Right kidney (tissue), 9 donors: ENCODE measurements at places on chromosomes 6 and 20.

GRCh38 chr6:164507206-164507940, 802.0 kb downstream of the C6orf118 start:
- peak; percentile 41 for DNase-seq

- no peak for DNase-seq
Measured at GRCh38 chr6:49805246-49805645, 18.2 kb upstream of the PGK2 start.

GRCh38 chr6:27771235-27771634, 141.0 kb downstream of the OR2B2 start:
- no peak for DNase-seq

DNA sequence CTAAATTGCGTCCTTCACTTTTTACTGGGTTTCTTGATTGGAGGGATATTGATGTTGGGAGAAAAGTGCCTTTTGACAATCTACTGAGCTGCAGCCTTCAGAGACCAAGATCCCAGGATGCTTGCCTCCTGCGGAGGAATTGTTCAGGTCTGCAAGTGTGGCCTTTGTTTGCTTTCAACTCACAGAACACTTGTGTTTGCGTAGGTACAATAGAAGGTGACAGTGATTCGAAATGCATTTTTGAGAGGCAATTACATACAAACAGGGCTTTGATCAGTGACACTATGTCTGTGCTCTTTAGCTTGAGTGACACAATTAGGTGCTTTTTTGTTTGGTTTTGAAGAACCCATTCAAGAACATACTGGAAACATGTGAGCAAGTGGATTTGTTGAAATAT, 600.6 kb downstream of the QKI start:
- DNase-seq, result no peak

- no peak for DNase-seq
Measured at GRCh38 chr20:23264545-23264944, 86.0 kb upstream of the NXT1 start.

DNA sequence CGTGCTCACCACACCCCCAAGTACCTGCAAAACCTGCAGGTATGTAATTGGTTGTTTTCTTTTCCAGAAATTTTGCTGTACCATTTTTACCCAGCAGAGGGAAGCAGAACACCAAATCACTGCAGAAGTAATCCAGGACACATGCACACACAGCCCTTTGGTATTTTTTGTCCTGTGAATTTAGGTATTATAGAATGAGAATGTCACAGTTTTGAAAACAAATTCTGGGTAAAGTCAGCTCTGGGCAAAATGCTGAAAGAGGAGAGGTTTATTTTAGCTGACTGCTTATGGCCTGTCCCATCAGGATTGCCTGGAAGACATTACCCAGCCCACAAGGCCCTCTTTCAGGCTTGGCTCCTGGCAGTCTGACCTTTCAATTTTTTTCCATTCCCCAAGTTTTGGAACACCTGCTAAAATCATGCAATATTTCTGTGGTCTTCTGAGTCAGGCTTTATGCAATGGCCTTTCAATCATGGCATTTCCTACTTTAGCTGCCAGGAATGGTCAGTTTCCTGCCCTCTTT, 3.5 kb upstream of the EFHC1 start:
- DNase-seq, result peak; percentile 44

DNA sequence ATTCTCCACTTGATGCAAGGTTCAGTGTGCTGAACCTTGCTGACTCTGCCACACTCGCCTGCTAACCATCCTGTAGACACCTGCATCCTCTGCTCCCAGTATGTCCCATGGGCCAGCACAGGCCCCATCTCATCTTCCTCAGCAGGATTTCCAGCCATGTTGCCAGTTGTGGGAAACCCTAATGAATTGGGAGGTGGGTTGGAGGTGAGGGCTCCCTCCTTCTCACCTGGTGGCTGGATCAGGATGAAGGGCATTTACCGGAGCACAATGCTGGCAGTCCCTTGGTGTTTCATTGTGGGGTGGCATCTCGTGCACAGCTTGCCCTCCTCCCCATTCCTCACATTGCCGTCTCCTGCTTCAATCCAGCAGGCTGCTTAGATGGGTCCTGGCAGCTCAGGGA, 204.3 kb upstream of the FOXQ1 start:
- no peak for DNase-seq

DNA sequence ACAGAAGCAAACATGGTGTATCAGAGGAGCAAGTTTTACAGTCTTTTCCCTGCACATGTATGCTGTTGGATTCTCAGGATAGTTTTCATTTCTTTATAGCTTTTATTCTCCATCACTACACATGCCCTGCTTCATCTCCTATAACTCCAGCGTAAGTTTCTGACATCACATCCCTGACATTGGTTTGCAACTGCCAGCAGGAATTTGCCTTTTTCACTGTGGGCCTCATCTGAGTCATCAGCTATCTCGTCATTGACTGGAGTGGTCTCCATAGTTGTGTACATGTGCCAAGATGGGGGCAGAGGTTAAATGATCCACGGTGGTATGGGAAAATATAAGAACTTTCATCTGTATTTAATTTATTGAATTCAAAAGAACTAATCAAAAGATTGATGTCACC, 96.7 kb downstream of the SLX4IP start:
- DNase-seq, result no peak

DNA sequence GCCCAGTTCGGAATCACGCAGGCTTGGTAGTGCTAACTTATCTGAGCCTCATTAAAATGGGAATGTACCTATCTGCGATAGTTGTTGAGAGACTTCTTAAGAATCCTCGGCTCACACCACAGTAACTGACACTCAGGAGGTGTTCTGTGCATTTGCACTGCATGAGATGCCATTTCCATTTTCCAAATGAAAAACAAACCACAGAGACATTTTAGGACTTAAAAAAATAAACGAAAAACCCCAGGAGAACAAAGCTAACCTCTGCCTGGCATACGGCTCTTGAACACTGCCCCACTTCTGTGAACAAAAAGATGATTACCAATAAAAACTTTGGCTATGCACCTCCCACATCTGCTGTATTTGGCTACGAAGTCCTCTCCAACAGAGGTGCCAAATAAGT, 37.6 kb downstream of the BEND3 start:
- DNase-seq, result no peak

DNA sequence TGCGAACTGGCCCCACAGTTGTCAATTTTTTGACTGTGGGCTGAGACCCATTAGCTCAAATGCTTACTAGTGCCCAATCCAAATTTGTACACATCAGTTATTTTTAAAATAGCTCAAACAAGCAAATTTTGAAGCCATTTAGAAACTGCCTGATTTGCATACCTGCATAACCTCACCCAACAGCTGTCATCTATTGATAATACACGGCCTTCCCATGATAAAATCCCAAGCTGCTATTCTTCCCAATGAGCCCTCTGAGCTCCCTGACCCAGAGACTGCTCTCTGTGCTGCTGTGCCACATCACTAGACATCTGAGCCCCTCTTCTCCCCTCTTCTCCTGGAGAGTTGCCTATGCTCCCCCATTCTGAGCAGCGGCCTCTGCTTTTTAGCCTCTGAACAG, 140.5 kb upstream of the EEF1E1 start:
- no peak for DNase-seq

DNA sequence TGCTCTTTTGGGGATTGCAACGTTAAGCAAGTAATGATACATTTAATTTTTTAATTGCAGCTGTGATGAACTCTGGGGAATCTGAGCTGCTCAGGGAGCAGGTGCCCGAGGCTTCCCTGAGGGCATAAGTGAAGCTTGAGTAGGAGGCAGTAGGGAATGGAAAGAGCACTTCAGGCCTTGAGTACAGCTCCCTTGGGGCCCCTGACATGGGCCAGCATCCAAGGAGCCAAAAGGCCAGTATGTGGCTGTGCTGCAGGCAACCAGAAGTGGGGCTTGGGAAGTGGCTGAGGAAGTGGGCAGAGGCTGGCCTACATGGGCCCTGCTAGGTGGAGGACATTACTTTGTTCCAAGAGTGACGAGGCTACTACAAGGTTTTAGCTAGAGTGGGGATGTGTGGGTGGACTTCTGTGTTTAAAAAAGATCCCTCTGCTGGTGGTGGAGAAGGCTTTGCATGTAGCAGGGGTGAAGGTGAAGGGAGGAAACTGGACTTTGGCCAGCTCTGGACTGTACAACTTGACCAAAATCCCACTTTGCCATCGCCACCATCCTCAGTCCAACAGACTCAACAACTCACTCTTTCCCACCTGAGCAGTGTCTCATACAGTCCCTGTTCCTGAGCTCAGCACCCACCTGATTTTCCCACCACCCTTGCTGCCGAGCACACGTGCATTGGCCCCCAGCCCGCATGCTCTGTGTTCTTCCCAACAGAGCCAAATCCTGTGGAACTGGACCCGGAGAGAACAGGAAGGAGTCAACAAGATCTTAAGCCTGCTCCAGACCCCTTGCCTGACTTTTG, 10.9 kb upstream of the ZNF831 start:
- no peak for DNase-seq

- no peak for DNase-seq
Measured at GRCh38 chr6:132820629-132821381, 6.4 kb downstream of the RPS12 start.

DNA sequence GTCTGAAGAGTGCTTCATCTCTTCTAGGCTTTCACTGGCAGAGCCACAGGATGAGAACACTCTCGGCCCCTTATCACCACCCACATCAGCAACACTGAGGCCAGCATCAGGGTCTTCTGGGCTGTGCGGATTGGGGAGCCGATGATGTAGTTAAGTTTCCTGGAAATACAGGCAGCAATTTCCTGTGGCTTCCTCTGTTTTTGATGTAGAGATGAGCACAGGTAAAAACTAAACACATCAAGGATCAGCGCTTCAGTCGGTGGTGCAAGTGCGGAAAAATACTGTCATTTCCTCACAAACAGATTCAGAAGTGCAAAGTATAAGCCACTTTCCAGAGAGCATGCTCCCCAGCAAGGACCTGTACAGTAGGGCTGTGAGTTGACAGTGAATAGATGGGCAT, 62.6 kb downstream of the BACH2 start:
- no peak for DNase-seq

- no peak for DNase-seq
Measured at GRCh38 chr6:158041370-158041769, 59.7 kb downstream of the SYNJ2 start.

GRCh38 chr6:20246125-20246524, 33.9 kb upstream of the MBOAT1 start:
- no peak for DNase-seq
